ENCODE measurements at places on chromosomes 1 and 21. TPM values are rescaled to one million over a fixed set of nuclear protein-coding genes. Genes with fewer than 3 reads are reported as not detected.

SMIM34 gene
- not detected for total RNA-seq

GPX7 gene
- total RNA-seq, result 13.4 TPM

FCRLB gene
- 0.75 TPM for total RNA-seq

DCDC2B gene
- not detected for total RNA-seq

TSHB gene
- not detected for total RNA-seq

ZNF362 gene
- total RNA-seq, result 24.5 TPM

RYR2 gene
- total RNA-seq, result 0.19 TPM

CCDC17 gene
- total RNA-seq, result 7.1 TPM

DNA sequence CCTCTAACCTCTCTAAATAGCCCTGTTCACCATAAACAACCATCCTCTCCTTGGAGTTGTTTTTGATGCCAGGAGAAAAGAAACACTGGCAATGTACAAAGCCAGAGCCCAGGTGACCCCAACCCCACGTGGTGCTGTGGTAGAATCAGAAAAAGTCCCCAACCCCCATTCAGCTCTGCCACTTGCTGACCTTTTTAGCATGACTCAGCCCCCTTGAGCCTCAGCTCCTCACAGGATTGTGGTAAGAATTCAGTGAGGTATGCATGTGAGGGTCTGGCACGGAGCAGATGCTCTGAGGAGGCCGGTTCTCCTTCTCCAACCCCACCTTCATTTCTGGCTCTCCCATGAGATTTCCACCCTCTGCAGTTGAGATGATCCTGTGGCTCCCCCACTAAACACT is 11.1 kb upstream of the CHI3L1 start:
- H3K36me3 ChIP-seq, result no peaks in the 10 kb centered on the region
- no peaks in the 10 kb centered on the region for H3K4me1 ChIP-seq
- no peaks in the 10 kb centered on the region for H3K27me3 ChIP-seq
- H3K4me3 ChIP-seq, result no peak overlapping the region
- no peak for DNase-seq
- no peak overlapping the region for H3K27ac ChIP-seq

- H3K27me3 ChIP-seq, result peaks cover 11% of the 10 kb centered on the region
- no peak for DNase-seq
- no peaks in the 10 kb centered on the region for H3K36me3 ChIP-seq
- no peak overlapping the region for H3K4me3 ChIP-seq
- no peaks in the 10 kb centered on the region for H3K4me1 ChIP-seq
Measured at GRCh38 chr21:35927262-35927661, 133.1 kb downstream of the SETD4 start.

DNA sequence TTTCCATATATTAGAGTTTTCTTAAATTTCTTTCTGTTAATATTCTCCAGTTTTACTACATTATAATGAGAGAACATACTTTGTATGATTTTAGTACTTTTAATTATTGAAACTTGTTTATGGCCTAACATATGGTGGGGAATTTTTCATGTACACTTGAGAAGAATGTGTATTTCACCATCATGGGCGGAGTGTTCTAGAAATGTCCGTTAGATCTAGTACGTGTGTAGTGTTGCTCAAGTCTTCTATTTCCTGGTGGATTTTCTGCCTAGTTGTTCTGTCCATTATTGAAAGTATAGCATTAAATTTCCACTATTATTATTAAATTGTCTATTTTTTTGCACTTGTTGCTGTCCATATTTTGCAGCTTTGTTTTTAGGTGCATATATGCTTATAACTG is 64.0 kb upstream of the RGS21 start:
- DNase-seq, result no peak
- H3K27me3 ChIP-seq, result no peaks in the 10 kb centered on the region
- no peaks in the 10 kb centered on the region for H3K4me1 ChIP-seq
- H3K4me3 ChIP-seq, result no peak overlapping the region
- H3K36me3 ChIP-seq, result no peaks in the 10 kb centered on the region

- H3K4me1 ChIP-seq, result no peaks in the 10 kb centered on the region
- no peaks in the 10 kb centered on the region for H3K27me3 ChIP-seq
- no peaks in the 10 kb centered on the region for H3K36me3 ChIP-seq
- no peak for DNase-seq
- H3K4me3 ChIP-seq, result no peak overlapping the region
Measured at GRCh38 chr21:16792101-16792500, 720.7 kb upstream of the CXADR start.
